Adrenal gland (tissue), 19 donors: ENCODE measurements at places on chromosomes 1 and 21.

DNA sequence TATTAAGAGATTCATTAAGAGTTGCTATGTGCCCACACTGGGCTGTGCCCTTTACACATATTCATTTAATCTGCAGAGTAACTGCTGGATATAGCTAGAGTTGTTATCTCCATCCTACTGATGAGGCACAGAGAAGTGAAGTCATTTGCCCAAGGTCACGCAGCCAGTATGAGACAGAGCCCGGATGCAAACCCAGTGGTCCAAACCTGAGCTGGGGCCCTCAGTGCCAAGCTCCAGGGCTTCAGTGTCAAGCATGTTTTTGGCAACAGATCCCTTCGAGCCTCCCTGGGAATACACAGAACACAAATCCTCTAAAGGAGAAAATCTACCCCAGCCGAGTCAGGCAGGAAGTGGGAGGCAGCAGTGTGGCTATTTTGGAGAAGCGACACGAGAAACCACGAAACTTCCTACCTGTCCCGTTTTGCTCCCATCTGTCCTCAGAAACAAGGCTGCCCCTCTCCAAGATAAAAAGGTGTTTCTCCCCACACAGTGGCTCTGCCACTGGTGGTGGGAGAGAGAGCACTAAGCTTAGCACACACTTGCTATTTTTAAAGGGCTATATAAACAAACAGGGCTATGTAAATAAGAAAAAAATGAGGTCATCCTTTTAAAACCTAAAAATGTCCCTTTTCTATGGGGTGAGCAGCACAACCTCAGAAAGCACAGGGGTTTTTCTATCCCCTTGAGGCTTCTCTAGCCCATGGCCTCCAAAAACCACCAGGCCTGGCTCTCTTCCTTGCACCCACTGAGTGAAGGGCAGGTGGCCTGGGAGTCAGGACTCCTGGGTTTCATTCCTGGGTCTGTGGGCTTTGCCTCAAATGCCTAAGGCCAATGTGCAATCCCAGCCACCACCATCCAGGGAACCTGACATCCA is 138.6 kb upstream of the EDN2 start:
- no peaks in the 10 kb centered on the region for H3K36me3 ChIP-seq
- no peak for DNase-seq
- H3K27me3 ChIP-seq = no peaks in the 10 kb centered on the region
- peak overlapping the region; percentile 35 for H3K27ac ChIP-seq
- H3K4me3 ChIP-seq = no peak overlapping the region

GRCh38 chr1:14062669-14063068 is 362.7 kb downstream of the PRDM2 start:
- no peaks in the 10 kb centered on the region for H3K4me1 ChIP-seq
- H3K36me3 ChIP-seq = no peaks in the 10 kb centered on the region
- no peaks in the 10 kb centered on the region for H3K27me3 ChIP-seq
- H3K27ac ChIP-seq = no peak overlapping the region

GRCh38 chr1:82486969-82487368 is 686.2 kb downstream of the ADGRL2 start:
- no peak overlapping the region for H3K27ac ChIP-seq
- no peaks in the 10 kb centered on the region for H3K4me1 ChIP-seq
- no peaks in the 10 kb centered on the region for H3K27me3 ChIP-seq

DNA sequence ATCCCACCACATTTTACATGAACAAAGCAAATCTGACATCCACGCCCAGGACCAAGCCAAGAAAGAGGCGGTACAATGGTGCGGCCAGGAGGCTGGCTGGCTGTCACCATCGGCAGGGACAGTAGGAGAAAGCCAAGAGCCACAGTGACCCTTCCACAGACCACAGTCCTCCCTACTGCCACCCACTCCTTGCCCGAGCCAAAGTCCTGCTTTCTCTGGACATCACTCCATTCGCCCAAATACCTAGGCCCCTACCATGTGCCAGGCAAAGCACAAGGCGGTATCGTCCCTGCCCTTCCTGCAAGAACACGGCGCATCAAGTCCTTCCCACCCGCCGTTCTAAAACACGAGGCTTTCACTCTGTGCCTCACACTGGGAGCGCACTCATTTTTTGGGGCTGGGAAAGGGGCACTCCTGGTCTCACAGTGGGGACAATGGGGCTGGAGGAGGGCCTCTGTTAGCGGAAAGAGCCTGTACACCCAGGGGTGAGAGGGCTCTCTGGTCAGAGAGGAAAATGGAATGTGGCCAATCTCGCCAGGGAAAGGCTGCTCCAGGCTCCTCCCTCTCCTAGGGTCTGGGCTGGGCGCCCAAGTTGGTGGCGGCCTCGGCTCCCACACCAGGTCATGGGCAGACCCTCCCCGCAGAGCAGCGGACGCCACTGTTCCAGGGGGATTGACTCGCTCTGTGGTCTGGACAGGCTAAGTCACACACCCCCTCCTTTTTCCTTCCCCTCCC is 26.5 kb downstream of the SSBP3 start:
- H3K4me3 ChIP-seq = no peak overlapping the region
- H3K27ac ChIP-seq = peak overlapping the region; percentile 22
- H3K27me3 ChIP-seq = no peaks in the 10 kb centered on the region
- H3K36me3 ChIP-seq = peaks cover 5% of the 10 kb centered on the region

DNA sequence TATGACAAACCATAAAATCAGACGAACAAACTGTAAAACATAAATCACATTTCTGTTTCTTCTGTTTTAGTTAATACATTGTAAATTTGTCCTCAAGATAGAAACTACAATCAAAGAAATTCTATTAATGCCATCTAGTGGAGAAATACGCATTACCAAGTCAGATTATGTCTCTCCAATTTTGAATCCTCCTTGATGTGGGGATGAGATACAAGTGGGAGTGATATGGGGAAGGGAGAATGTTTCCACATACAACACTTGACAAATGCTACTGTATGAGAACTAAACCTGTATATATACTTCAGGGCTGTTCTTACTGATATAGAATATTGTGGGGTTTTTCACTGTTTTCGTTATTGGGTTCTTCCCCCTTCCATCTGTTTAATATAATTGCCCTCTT is 2.6 kb downstream of the HFM1 start:
- H3K36me3 ChIP-seq = no peaks in the 10 kb centered on the region
- no peak overlapping the region for H3K4me3 ChIP-seq

DNA sequence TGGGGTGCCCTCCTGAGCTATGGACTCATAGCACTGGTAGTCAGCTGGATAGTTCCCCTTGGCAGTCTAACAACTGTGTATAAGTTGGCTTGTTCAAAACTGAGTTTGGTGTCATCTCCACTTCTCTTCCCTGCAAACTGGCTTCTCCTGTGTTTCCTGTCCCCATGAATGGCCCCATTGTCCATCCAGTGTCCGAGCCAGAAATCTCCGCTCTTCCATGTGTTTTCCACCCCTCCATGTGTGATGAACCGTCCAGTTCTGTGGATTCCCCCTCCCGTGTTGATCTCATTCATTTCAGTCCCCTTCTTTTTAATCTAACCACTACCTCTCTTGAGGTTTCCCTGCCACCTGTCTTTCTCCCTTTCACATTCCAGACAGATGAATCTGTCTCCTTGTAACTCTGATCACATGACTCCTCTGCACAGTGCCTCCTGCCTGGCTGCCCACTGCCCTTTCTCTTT is 195.7 kb downstream of the ROR1 start:
- peak overlapping the region; percentile 34 for H3K27ac ChIP-seq
- H3K27me3 ChIP-seq = no peaks in the 10 kb centered on the region
- DNase-seq = no peak
- no peaks in the 10 kb centered on the region for H3K36me3 ChIP-seq
- H3K4me3 ChIP-seq = no peak overlapping the region

DNA sequence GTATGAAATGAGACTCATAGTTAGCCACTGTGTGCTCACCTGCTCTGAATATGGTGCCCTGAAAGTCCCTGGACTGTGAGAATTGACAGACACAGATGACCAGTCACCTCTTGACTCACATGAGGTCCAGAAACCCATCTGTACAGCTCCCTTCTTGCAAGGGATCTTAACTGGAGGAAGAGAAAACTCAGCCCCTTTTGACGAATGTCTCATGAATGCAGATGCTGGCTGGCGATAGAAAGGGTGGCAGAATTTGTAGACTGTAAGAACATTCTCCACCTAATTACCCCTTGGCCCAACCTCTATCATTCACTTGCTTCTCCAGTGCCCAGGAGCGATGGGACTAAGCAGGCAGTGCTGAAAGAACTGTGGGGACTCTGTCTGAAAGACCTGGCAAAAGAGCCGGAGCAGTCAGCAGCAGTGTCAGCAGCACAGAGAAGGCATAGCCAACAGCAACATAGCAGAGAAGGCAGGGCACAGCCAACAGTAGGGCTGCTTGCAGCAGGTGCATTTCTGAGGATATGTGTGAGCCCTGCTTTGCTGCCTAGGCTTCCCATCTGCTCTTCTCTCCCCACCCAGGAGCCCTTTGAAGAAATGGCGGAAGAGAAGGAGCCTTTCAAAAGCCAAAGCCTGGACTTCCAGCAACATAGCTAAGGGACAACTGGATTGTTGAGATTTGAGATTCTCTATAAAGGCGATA is 25.8 kb upstream of the IFNGR2 start:
- H3K27ac ChIP-seq = no peak overlapping the region
- H3K4me3 ChIP-seq = no peak overlapping the region
- H3K27me3 ChIP-seq = no peaks in the 10 kb centered on the region
- H3K36me3 ChIP-seq = no peaks in the 10 kb centered on the region
- no peak for DNase-seq

DNA sequence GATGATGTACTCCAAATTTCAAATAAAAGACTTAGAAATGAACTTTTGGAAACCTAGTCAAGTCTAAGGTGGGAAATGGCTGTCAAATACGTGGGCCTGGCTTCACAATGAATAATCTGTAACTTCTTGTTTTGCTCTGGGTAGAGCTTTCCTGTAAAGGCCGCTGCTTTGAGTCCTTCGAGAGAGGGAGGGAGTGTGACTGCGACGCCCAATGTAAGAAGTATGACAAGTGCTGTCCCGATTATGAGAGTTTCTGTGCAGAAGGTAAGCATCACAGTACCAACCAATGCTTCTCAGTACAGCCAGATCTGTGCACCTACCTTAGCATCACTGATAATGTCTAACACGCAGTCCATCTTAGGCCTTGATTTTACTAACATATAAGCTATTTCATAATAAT is 73.6 kb downstream of the TPR start:
- no peaks in the 10 kb centered on the region for H3K27me3 ChIP-seq
- H3K4me1 ChIP-seq = no peaks in the 10 kb centered on the region
- no peak for DNase-seq
- no peak overlapping the region for H3K27ac ChIP-seq
- H3K4me3 ChIP-seq = no peak overlapping the region

DNA sequence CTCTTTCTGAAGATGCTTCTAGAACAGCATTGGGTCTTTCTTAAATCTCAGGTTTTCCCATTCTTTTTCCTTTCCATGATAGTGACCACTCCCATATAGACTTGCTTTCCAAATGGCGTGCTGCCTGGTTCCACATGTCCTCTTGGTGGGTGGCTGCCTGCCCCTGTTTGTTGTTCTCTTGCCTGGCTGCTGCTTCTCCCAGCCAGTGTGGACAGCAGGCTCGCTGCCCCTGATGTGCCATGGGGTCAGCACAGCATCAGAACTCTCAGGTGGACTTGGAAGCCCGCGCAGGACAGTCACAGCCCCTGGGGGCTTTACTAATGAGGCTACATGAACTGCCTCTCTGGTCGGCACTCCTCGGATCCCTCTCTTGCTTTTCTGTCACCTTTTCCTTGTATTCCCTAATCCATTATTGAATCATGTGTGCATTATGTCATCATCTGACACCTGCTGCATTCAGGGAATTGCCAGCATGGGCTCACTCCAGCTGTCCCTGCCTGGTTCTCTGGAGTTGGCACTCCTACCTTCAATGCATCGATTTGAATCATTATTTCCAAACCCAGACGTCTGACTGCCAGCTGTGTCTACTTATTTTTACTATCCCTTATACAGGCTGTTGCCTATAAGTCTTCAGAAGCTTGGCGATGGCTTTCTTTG is 100.5 kb upstream of the COA6 start:
- H3K4me1 ChIP-seq = no peaks in the 10 kb centered on the region
- no peak overlapping the region for H3K27ac ChIP-seq
- no peaks in the 10 kb centered on the region for H3K27me3 ChIP-seq
- H3K4me3 ChIP-seq = no peak overlapping the region

DNA sequence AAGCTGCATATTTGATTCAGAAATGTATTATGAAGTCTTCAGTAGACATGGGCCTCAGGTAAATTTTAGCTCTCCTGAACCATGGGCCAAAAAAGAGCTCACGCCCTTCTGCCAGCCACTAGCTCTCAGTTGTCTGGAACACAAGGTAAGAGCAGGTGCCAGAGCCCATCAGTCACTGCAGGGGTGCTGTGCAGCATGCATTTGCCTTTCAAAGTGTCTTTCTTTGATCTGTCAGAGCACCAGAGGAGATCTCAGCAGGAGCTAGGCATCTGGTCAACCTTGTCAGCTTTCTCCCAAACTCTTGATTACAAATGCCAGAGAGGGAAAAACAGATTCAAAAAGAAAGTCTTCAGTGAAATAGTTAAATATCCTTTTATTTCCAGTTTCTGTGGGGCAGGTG is 332.3 kb downstream of the COL11A1 start:
- H3K27me3 ChIP-seq = no peaks in the 10 kb centered on the region
- no peak for DNase-seq
- H3K27ac ChIP-seq = no peak overlapping the region
- no peaks in the 10 kb centered on the region for H3K36me3 ChIP-seq
- no peak overlapping the region for H3K4me3 ChIP-seq

DNA sequence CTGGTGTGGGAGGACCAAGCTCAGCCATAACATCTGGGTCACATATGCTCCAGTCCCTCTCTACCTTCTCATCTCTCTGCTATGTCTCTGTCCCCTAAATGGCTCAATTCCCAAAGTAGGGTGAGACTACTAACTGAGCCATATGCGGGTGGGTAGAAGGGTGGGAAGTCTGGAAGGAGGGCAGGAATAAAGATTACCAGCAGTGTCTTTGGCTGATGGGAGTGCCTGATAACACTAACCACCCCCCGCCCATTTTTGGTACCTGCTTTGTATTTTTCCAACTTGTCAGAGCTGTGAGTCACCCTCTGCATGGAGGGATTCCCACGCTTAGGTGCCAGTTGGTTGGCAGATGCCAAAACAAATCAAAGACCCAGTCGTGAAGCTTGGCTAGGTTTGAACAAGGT is 14.9 kb upstream of the SSBP3 start:
- no peak overlapping the region for H3K4me3 ChIP-seq
- no peak overlapping the region for H3K27ac ChIP-seq
- no peak for DNase-seq
- no peaks in the 10 kb centered on the region for H3K27me3 ChIP-seq
- H3K4me1 ChIP-seq = no peaks in the 10 kb centered on the region
- H3K36me3 ChIP-seq = no peaks in the 10 kb centered on the region

DNA sequence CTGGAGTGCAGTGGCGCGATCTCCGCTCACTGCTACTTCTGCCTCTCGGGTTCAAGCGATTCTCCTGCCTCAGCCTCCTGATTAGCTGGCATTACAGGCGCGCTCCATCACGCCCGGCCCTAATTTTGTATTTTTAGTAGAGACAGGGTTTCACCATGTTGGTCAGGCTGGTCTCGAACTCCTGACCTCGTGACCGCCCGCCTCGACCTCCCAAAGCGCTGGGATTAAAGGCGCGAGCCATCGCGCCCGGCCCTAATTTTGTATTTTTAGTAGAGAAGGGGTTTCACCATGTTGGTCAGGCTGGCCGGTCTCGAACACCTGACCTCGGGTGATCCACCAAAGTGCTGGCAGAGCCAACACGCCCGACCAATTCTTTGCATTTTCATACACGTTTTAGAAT is 48.0 kb upstream of the LCE5A start:
- H3K27me3 ChIP-seq = no peaks in the 10 kb centered on the region
- H3K4me3 ChIP-seq = no peak overlapping the region
- H3K27ac ChIP-seq = no peak overlapping the region
- no peaks in the 10 kb centered on the region for H3K36me3 ChIP-seq
